ENCODE measurements at places on chromosomes 2 and 18. TPM values are rescaled to one million over a fixed set of nuclear protein-coding genes. Genes with fewer than 3 reads are reported as not detected.
A peak's percentile ranks its signal among the peaks of the same experiment; 100 is the strongest.

CIDEA gene
- total RNA-seq, result not detected

DNA sequence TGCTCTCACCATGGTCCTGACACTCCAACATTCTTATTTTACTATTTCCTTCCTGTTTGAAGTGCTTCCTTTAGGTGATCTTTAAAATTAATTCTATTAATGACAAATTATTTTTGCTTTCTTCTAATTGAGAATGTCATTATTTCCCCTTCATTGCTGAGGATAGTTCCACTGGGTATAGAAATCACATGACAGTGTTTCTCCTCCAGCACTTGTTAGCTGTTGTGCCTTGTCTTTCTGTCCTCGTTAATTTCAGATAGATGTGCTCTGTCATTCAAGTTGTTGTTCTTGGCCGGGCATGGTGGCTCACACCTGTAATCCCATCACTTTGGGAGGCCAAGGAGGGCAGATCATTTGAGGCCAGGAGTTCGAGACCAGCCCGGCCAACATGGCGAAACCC lies 321.0 kb upstream of the RAB6C start:
- H3K27ac ChIP-seq, result no peak overlapping the region
- H3K36me3 ChIP-seq, result no peaks in the 10 kb centered on the region
- H3K4me3 ChIP-seq, result no peak overlapping the region
- DNase-seq, result no peak
- H3K27me3 ChIP-seq, result peaks cover 9% of the 10 kb centered on the region

GRCh38 chr2:46576875-46577274 lies 97.5 kb downstream of the TMEM247 start:
- DNase-seq, result no peak
- H3K27me3 ChIP-seq, result no peaks in the 10 kb centered on the region
- peaks cover 4% of the 10 kb centered on the region for H3K36me3 ChIP-seq

GRCh38 chr18:13381331-13381730 lies 162.8 kb downstream of the LDLRAD4 start:
- peak overlapping the region; percentile 84 for H3K4me3 ChIP-seq
- H3K4me1 ChIP-seq, result peaks cover 79% of the 10 kb centered on the region
- peak overlapping the region; percentile 97 for H3K27ac ChIP-seq
- no peak for DNase-seq
- no peaks in the 10 kb centered on the region for H3K27me3 ChIP-seq

GRCh38 chr2:69011611-69012157 lies 1.3 kb upstream of the ANTXR1 start:
- H3K27me3 ChIP-seq, result peaks cover 43% of the 10 kb centered on the region
- H3K4me3 ChIP-seq, result no peak overlapping the region
- DNase-seq, result no peak
- H3K4me1 ChIP-seq, result peaks cover 16% of the 10 kb centered on the region
- no peaks in the 10 kb centered on the region for H3K36me3 ChIP-seq
- no peak overlapping the region for H3K27ac ChIP-seq

EFHD1 gene
- total RNA-seq, result 0.78 TPM

DNA sequence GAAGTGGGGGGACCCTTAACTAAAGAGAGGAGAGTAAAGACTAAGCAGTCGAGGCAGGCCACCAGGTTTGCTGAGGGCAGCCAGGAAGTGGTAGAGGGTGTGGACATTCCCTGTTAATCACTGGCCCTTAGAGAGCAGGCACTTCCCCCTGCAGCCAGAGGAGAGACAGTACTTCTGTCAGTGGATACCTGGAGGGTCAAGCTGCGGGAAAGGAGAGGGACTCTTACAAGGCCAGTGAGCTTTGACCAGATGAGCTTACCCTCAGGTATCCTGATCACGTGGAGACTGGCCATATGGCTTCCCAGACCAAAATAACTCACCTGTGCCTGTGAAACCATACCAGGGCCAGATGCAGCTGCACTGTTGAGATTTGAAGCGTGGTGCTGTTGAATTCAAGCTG lies 28.6 kb downstream of the ITGA6 start:
- no peaks in the 10 kb centered on the region for H3K36me3 ChIP-seq
- H3K4me3 ChIP-seq, result no peak overlapping the region
- no peak for DNase-seq
- H3K4me1 ChIP-seq, result peaks cover 83% of the 10 kb centered on the region

GRCh38 chr2:106653465-106653864 lies 166.3 kb downstream of the CD8B2 start:
- H3K4me1 ChIP-seq, result no peaks in the 10 kb centered on the region
- no peak for DNase-seq
- H3K27me3 ChIP-seq, result peaks cover 8% of the 10 kb centered on the region
- H3K4me3 ChIP-seq, result no peak overlapping the region

HOXD10 gene
- total RNA-seq, result not detected

COQ10B gene
- total RNA-seq, result 19.5 TPM

PLGLB1 gene
- 0.74 TPM for total RNA-seq

GRCh38 chr2:26150243-26150642 lies 22.6 kb upstream of the GAREM2 start:
- no peak overlapping the region for H3K4me3 ChIP-seq
- H3K4me1 ChIP-seq, result no peaks in the 10 kb centered on the region
- no peak overlapping the region for H3K27ac ChIP-seq
- no peak for DNase-seq
- no peaks in the 10 kb centered on the region for H3K36me3 ChIP-seq
- peaks cover 11% of the 10 kb centered on the region for H3K27me3 ChIP-seq

LRATD1 gene
- not detected for total RNA-seq

DNA sequence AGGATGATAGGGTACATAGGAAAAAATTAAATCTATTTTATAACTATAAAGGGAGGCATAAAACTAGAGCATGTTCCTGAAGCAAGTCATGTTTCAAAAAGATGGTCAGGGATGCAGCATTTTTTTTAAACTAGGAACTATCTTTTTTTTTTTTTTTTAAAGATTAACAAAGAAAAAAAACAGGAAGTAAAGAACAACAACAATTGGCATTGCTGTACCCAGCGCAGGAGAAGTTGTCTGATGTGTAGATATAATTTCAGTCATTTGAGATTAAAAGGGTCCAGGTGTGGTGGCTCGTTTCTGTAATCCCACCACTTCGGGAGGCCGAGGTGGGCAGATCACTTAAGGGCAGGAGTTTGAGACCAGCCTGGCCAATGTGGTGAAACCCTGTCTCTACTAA lies 41.5 kb downstream of the PMAIP1 start:
- no peak for DNase-seq
- H3K27ac ChIP-seq, result no peak overlapping the region
- H3K36me3 ChIP-seq, result no peaks in the 10 kb centered on the region
- peaks cover 4% of the 10 kb centered on the region for H3K27me3 ChIP-seq
- H3K4me3 ChIP-seq, result no peak overlapping the region

- H3K27me3 ChIP-seq, result no peaks in the 10 kb centered on the region
- DNase-seq, result no peak
- no peak overlapping the region for H3K4me3 ChIP-seq
- H3K36me3 ChIP-seq, result no peaks in the 10 kb centered on the region
Measured at GRCh38 chr2:158004126-158004764, 97.4 kb upstream of the UPP2 start.

- no peak overlapping the region for H3K4me3 ChIP-seq
- peaks cover 12% of the 10 kb centered on the region for H3K4me1 ChIP-seq
- H3K27me3 ChIP-seq, result no peaks in the 10 kb centered on the region
Measured at GRCh38 chr2:207848545-207848928, 78.8 kb upstream of the FZD5 start.

- H3K27ac ChIP-seq, result peak overlapping the region; percentile 90
- no peaks in the 10 kb centered on the region for H3K27me3 ChIP-seq
- H3K4me1 ChIP-seq, result peaks cover 49% of the 10 kb centered on the region
- peaks cover 22% of the 10 kb centered on the region for H3K36me3 ChIP-seq
- peak overlapping the region; percentile 93 for H3K4me3 ChIP-seq
- peak; percentile 44 for DNase-seq
Measured at GRCh38 chr2:223944166-223944702, 901 bp downstream of the WDFY1 start.

GRCh38 chr2:157173740-157174184 lies 83.7 kb upstream of the GALNT5 start:
- DNase-seq, result no peak
- H3K4me3 ChIP-seq, result no peak overlapping the region
- H3K36me3 ChIP-seq, result no peaks in the 10 kb centered on the region
- no peaks in the 10 kb centered on the region for H3K4me1 ChIP-seq
- peaks cover 10% of the 10 kb centered on the region for H3K27me3 ChIP-seq
- H3K27ac ChIP-seq, result no peak overlapping the region

MOB4 gene
- 21.7 TPM for total RNA-seq

DNA sequence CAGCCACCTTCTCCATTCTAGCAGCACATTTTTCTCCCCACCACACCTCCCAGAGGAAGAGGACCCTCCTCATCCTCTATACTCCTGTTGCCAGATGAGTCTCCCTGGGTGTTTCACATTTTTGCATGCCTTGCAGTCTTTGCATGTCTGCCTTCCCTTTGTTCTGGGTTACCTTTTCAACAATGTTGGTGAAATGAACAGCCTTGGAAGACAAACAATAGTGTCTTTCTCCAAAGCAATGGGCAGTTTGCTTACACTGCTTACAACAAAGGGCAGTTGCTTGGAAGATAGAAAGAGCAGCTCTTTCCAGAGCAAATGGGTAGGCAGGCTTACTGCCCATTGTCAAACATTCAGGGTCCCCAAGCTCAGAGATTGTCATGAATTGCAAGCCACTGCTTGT lies 14.5 kb upstream of the SEH1L start:
- no peaks in the 10 kb centered on the region for H3K36me3 ChIP-seq
- no peak overlapping the region for H3K27ac ChIP-seq
- DNase-seq, result no peak
- no peak overlapping the region for H3K4me3 ChIP-seq
- peaks cover 7% of the 10 kb centered on the region for H3K27me3 ChIP-seq
- H3K4me1 ChIP-seq, result peaks cover 2% of the 10 kb centered on the region

DNA sequence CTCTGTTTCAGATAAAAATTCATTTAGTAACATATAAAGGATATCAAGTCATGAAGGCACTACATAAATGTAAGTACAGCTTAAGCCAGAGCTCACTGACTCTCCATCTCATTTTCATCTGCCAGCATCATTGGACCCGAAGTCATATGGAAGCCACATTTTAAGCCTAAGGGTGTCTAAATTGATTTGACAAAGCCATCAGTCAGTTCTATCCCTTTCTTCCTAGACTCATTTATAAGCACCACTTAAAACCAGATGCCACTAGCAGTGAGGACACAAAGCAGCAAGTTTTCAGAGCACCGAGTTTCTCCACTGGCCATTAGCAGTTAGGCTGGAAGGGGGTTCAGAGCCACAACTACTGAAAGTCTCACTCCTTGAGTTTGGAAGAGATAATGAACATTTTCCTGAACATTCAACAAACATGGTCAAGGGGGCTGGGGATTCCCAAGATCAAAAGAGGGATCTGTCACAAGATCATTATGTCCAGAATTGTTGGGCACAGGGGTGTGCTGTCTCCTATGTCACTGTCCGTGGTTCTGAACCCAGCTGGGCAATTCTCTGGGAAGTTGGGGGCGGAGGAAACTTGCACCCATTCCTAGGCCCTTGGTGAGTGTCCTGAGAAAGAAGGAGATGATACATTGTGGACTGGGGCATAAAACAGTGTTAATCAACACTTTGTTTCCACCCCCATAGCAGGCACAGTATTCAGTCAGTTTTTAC lies 158.5 kb upstream of the LMAN1 start:
- H3K36me3 ChIP-seq, result no peaks in the 10 kb centered on the region
- no peak overlapping the region for H3K4me3 ChIP-seq
- H3K4me1 ChIP-seq, result no peaks in the 10 kb centered on the region
- no peak overlapping the region for H3K27ac ChIP-seq
- no peak for DNase-seq
- peaks cover 32% of the 10 kb centered on the region for H3K27me3 ChIP-seq

GLS gene
- total RNA-seq, result 192 TPM

DNA sequence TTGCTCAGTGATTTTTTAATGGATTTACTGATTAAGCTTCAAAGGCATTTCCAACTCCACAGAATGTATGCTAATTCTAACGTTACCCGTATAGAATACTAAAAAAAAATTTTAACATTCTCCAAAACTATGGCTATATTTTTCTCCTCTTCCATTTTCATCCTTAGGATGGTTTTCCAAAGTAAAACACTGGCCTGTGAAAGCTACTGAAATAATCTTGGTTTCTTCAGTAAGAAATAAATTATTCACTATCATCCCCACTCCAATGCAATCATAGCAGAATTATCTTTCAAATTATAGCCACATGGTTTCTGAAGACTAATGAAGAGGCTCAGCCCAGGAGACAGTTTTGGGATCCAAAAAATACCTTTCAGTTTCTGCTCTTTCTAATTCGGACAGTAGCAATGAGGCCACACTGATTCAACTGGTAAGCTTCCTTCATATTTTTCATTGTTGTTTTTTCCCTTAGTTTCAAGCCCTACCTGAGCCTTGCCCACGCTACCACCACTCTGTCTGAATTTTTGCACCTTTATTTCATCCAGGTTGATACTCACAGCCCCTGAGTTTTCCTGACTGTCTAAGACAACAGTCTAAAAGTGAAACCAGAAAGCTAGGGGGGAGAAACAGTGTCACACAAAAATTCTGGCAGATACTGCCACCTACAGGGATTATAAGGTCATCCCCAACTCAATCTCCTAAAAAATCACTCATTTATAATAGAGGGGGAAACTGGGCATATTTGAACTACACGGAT lies 887.9 kb downstream of the NRXN1 start:
- peaks cover 2% of the 10 kb centered on the region for H3K4me1 ChIP-seq
- H3K27ac ChIP-seq, result no peak overlapping the region
- no peaks in the 10 kb centered on the region for H3K27me3 ChIP-seq
- H3K4me3 ChIP-seq, result peak overlapping the region; percentile 58
- H3K36me3 ChIP-seq, result no peaks in the 10 kb centered on the region

DNA sequence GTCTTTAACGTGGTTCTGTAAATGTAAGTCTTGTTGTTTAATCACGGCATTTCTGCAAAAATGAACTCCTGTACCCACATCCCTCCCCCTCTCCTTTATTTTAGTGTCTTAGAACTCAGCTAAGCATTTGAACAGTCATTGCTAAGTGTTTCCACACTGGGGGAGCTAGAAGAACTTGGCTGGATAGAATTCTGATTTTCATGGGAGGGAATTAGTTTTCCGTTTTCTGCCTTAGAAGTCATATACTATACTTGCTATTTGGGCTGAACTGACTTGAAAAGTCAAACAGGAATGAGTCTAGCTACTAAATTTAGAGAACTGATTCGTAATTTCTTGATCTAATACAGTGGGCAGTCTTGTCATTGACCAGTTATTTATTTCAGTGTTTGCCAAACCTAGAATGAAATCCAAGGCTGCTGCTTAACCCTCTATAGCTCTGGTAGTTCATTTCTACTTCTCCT lies 61.1 kb downstream of the FMNL2 start:
- DNase-seq, result no peak
- no peak overlapping the region for H3K27ac ChIP-seq
- no peaks in the 10 kb centered on the region for H3K4me1 ChIP-seq
- no peaks in the 10 kb centered on the region for H3K36me3 ChIP-seq

DNA sequence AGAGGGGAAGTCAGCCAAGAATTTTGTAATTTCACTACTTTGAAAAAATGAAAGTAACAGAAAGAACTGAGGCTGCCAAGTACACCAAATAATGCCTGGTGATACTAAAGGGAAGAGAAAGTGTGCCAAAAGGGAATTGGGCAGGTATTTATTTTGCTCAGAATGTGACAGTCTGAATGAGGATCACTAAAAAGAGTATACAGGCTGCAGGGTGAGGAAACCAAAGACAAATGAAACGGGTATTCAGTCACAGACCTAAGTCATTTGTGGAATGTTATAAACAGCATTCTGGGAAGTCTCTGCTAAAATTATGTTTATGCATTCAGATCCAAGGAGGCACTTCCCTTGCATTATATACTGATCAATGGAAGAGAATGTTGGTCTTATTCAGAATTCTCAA lies 418.6 kb upstream of the SLC39A10 start:
- H3K4me1 ChIP-seq, result no peaks in the 10 kb centered on the region
- H3K27me3 ChIP-seq, result no peaks in the 10 kb centered on the region
- H3K4me3 ChIP-seq, result no peak overlapping the region
- no peak for DNase-seq
- H3K27ac ChIP-seq, result no peak overlapping the region

- H3K36me3 ChIP-seq, result no peaks in the 10 kb centered on the region
- no peak overlapping the region for H3K27ac ChIP-seq
- DNase-seq, result no peak
- H3K27me3 ChIP-seq, result no peaks in the 10 kb centered on the region
- H3K4me3 ChIP-seq, result no peak overlapping the region
Measured at GRCh38 chr18:55988537-55988936, 400.5 kb upstream of the TCF4 start.

PDE11A gene
- 0.10 TPM for total RNA-seq

VAMP8 gene
- total RNA-seq, result 94.3 TPM

All from activated naive CD8-positive, alpha-beta T cell treated with anti-CD3 and anti-CD28 coated beads for 36 hours (primary cell).